ENCODE measurements at places on chromosomes 5 and 9.

DNA sequence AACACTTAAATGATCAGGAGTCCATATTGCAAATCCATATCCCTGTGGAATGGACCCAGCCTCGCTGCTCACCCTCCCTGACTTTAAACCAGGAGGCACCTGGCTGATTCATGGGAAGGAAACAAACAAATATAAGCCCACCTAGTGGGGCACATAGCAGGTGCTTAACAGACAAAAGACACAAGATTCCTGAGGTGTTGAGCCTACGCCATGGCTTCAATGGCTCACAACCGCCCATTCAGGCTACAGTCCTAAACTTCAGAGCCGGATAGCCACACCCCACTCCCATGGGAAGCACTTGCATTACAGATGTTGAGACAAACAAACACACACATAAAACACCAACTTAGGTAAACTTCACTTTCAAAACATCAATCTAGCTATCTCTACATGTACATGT, 359.9 kb downstream of the ICE1 start:
- DNase-seq = no peak

- DNase-seq = no peak
Measured at GRCh38 chr5:135244620-135245021, 154.4 kb downstream of the MACROH2A1 start.

DNA sequence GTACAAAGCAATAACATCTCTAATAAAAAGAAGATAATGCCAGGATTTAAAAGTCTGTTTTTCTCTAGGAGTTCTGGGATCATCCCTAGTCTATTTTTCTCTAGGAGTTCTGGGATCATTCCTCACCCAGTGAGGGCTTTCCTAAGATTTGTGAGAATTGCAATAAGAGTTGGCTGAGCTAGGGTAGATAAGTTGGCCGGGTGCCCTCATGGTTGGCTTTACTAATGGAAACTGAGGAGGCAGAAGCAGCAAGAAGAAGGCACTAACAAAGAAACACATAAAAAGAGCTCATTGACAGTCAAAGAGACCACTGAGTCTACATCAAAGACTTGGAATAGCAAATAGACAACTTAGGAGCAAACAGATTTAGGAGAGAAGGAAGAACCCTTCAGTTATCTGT, 4.2 kb downstream of the SLC1A3 start:
- DNase-seq = no peak

- DNase-seq = peak; percentile 67
Measured at GRCh38 chr5:79505138-79505537, 8.8 kb downstream of the HOMER1 start.

DNA sequence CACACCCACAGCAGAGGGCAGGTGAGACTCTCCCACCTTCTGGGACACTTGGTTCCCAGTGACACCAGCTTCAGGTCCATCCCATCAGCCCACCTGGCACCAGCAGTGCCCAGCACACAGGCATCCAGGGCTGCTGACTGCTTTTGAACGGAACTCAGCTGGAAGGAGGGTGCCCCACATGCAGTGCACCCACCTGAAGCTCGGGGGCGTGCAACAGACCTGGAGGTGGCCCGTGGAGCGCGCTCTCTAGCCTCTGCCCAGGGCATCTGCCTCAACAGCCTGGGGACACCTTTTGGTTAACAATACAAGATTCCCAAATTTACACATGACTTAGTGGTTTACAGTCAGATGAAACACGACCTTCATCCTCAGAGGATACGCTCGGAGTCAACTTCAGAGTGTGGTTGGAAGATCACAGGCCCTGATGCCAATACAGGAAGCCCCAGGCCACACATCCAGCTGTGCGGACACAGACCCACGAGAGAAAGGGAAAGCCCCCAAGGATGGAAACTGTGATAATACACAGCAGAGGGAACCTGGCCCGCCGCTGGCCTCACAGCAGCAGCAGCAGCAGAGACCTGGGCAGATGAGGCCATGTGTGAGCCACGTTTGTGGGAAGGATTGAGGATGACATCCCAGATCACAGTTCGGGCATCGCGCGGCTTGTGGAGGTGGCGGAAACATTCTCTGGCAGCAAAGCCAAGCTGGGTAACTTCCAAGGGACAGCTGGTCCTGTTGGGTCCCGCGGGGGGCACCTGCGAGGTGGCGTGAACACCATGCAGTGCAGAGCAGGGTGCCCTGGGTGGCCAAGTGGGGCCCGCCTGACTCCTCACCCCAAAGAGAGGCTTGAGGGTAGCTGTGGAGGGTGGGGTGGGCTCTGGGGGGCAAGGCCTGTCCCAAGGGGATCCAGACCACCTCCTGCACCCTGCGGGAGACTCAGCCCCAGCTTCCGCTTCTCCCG, 64.0 kb downstream of the SECISBP2 start:
- no peak for DNase-seq

DNA sequence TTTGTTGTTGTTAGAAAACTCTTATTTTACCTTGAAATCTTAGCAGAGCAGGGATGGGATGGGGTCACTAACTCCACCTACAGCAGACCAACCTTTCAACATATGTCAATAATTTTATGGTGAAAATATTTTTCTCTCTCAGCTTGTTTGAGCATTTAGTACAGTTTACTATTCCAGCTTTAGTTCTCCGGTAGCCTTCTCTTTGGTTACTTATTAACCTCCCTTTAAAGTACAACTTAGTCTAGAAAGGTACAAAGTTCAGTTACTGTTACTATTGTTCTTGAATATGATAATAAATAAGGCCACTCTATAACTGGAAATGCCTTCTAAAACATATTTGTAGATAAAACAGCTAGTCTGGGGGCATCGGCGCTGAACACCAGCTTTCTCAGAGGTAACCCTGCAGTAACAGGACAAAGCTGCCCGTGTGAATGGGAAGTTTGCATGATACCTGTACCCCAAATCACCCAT, 233.3 kb downstream of the PCSK1 start:
- DNase-seq = no peak

DNA sequence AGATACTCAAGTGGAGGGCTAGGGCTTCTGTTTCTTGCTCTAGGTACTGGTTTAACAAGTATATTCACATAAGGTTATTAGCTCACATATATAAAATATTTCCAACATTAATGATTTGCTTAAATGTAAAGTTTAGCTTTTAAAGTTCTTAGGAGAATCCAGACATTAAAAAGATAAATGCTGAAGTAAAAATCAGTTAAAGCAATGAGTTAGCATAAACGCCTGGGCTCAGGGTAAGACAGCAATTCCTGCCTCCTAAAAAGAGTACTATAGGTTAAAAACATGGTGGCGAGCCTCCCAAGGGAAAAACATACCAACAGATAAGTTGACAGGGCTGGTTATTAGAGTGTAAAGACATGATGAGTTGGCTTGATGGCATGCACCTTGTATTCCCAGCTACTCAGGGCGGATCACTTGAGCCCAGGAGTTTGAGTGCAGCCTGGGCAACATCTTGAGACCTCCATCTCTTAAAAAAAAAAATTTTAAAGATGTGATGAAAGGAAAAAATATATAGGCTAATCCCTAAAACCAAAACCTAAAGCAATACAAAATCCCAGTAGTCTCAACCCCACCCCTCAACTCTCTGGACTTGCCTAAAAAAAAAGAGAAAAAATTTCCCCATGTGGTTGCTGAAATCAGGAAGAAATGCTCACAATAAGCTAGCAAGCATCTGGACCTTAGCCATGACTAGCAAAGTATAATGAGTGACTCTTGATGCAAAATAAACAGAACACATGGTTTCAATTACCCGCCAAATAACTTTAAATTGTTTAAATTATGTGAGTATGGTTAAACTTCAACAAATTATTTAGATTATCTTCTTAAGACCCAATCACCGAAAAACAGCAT, 3.6 kb downstream of the GOLPH3 start:
- no peak for DNase-seq

- DNase-seq = no peak
Measured at GRCh38 chr5:79853676-79854418, 137.2 kb downstream of the MTX3 start.

- no peak for DNase-seq
Measured at GRCh38 chr9:104658496-104659195, 35.7 kb upstream of the OR13D1 start.

GRCh38 chr5:113984928-113985327, 376.9 kb upstream of the KCNN2 start:
- no peak for DNase-seq

GRCh38 chr5:65512170-65512937, 30.6 kb upstream of the ADAMTS6 start:
- DNase-seq = peak; percentile 19

DNA sequence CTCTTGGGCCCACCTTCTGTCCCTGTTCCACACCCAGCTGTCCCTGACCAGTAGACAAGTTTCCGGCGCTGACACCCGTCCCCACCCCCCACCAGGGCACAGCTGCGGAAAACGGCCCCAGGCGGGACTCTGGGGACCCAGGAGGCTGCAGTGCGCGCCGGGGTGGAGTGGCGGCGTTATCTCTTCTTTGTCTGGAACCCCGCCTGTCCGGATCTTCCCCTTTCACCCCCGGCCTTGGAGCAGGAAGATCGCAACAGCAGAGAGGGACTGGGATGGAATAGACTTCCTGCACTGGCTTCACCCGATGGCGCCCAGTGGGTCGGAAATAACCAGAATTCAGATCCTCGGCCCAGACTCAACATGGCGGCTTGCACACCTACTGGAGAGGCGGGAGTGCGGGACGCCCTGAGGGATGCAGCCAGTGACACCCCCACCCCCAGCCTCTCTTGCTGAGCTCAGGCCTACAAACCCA, 4.7 kb downstream of the PAX5 start:
- DNase-seq = no peak

DNA sequence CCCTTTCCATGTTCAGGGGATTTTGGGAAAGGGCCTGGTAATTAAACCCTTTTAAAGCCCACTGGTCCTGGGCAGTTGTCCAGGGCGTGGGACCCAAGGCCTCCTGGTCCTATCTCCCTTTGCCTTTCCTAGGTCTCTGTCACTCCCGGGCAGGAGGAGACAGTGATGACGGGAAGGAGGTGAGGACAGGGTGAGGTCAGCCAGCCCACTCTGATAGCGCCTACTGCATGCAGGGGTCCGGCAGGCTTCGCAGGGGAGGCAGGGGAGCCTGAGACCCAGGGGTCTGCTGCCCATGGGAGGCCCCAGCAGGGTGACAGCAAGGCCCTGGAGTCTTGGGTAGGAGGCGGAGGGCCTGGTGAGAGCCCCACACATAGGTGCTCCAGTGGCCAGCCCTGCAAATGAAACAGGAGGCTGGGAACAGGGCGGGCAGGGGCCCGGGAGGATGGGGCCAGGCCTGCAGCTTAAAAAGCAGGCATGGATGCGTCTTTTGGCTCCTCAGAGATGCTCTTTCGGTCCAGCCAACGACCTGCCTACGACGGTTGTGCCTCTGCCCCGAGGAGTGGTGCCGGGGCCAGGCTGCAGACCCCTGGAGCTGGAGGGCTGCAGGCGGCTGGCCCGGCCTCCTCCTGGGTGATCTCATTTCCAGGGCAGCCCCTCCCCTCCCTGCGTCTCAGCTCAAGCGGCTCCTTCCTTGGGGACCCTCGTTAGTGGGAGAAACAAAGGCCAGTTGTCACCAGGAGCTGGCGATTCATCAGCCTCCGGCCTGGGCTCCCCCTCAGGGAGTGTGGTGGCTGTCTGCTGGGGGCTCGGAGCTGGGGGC, 6.7 kb upstream of the RXRA start:
- DNase-seq = no peak

- DNase-seq = no peak
Measured at GRCh38 chr5:40798801-40799210, 632 bp upstream of the PRKAA1 start.

- no peak for DNase-seq
Measured at GRCh38 chr5:79124607-79125006, 13.0 kb downstream of the BHMT start.

- DNase-seq = peak; percentile 67
Measured at GRCh38 chr9:121954477-121955140, 138.5 kb downstream of the TTLL11 start.

GRCh38 chr5:91090995-91091394, 292.1 kb downstream of the ARRDC3 start:
- no peak for DNase-seq

DNA sequence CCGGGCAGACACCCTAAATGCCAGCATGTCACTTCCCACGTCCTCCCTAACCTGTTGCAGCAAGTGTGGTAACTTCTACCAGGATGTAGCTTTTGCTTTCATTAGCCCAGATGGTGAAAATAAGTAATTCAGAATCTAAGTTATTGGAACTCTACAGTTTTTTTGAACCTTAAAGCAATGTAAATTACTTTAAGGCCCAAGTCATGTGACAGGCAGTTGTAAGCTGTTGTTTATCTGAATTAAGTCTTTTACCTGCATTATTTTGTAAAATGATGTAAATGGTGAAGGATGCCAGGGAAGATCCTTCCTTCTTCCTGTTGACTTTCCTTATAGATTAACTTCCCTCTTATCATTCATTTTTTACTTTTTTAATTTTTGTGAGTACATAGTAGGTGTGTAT, 670.2 kb downstream of the SEMA5A start:
- DNase-seq = no peak

DNA sequence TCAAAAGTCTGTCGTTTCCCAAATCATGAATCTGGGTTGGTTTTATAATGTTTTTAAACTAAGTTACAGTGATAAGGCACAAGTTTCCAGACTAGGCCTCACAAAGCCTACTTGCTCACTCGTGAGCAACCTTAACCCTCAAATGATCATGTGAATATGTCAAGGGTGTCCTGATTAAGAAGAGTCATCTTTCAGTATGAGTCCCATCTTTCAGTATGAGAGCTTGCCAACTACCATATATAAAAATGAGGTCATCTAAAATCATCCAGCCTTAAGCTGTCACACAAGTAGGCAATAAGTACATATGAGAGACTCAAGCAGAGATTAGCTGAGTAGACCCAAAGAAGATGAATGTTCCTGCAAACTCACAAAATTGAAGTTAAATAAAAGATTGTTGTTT, 668.4 kb upstream of the FAM174A start:
- no peak for DNase-seq

- no peak for DNase-seq
Measured at GRCh38 chr9:8179381-8180053, 379.9 kb upstream of the DMAC1 start.

DNA sequence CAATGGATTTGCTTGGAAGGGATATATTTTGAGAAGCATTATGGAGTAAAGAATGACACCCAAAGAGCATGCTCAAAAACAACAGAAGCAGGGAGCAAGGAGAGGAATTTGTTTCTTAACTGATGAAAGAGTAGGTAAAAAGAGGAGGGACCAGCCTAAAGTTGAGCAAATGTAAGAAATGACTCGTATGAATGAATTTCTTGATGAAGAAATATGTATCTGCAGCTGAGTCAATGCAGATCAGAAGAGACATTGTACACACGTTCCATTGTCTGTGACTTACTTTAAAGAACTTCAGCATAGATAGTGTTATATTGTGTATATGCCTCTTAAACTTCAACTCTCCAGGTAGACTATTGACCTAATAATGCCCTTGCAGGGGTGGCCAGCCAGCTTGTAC, 112.7 kb upstream of the NREP start:
- DNase-seq = no peak

- DNase-seq = peak; percentile 78
Measured at GRCh38 chr5:78699552-78700153, 51.1 kb upstream of the LHFPL2 start.

- no peak for DNase-seq
Measured at GRCh38 chr5:81805086-81805485, 54.2 kb upstream of the SSBP2 start.

DNA sequence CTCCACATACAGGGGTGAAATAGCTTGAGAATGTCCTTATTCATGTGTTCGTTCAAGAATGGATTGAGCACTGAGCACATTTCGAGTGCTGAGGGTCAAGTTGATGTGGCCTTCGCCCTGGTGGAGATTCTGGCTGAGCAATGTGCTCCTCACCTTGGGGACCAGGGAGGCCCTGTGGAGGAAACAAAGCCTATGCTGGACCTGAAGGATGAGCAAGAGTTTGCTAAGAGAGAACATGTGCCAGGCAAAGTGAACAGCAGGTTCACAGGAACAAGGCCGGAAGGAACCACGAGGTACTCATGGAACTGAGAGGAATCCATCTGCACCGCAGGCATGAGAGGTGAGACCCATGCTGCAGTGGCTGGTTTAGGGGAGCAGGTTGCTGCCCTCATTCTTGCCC, 102.4 kb downstream of the PSD2 start:
- DNase-seq = no peak
